Fibroblast of skin of right biceps (primary cell): ENCODE measurements at places on chromosomes 16 and 17.

GRCh38 chr17:38601539-38602351 lies 4.0 kb downstream of the SRCIN1 start:
- DNase-seq, result no peak

GRCh38 chr17:43211480-43212402 lies at the start of gene TMEM106A:
TSS of gene TMEM106A (plus strand) at chr17:43211875. CDS start at chr17:43213042, 1,167 bp downstream.
- DNase-seq, result peak; percentile 89

- no peak for DNase-seq
These were observed 4.0 kb upstream of the SMTNL2 start for GRCh38 chr17:4580291-4580690.

GRCh38 chr17:79246225-79247190 lies 171.9 kb downstream of the ENGASE start:
- DNase-seq, result no peak

DNA sequence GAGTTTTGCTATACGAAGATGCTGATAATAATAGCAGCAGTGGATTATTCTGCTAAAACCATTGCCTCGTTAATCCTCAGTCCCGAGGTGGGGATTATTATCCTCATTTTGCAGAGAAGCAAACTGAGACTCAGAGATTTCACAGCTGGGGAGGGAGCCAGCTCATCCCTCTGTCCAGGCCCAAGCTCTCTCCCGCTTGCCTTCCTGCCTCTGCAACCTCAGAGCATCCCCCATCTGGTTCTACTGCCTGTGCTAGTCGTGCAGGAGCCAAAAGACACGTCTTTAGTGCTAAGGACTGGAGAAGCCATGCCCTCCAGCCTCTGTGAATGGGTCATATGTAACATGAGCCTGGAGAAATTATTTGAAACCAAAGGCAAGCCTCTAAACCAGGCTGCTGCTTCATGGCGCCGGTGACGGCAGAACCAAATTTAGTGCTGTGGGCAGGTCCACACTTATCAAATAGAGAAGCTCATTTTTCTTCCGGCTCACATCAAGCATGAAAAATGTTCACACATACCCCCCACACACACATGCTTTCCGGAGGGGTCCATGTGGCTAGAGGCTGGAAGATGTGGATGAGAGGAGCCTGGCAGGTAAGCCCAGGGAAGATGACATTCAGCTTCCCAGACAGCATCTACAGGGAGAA lies 13.5 kb downstream of the MAPT start:
- no peak for DNase-seq

DNA sequence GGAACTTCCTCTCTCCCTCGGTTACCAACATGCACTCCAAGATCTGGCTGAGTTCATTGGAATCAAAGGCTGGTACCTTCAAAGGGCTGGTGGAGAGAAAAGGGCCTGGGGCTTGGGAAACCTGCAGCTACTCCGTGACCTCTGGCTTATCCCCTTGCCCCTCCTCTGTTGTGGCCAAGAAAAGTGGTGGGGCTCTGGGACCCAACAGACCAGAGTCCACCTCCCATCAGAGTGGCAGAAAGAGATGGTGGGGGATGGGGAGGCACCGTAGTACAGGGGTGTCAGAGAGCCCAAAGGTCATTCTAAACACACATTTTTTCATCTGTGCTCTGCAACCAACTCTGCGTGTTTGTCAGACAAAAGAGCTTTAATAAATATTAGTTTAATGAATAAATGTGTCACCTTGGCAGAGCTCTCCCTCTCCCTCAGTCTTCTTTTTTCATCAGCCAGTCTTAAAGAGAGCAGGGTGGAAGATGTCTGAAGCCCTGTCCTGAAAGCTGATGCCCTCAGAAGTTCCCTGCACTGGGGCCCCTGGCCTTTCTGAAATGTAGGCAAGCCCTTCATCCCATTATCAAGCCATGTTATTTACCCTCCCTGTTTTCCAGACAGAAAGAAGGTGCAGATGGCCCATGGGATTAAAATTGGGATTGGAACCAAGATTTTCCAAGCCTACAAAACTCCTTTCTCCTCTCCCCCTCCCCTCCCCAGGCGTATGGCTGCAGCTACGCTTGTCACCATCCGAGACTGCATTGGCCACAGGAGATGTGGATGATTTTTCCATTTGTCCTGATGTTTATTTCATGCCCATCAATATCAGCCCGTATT lies 227.3 kb downstream of the CCDC182 start:
- no peak for DNase-seq

GRCh38 chr16:27361987-27362386 lies 40.0 kb upstream of the IL21R start:
- DNase-seq, result no peak

GRCh38 chr17:77959126-77959925 lies 823 bp downstream of the TNRC6C start:
- no peak for DNase-seq

GRCh38 chr17:55990332-55991006 lies 162.8 kb upstream of the ANKFN1 start:
- DNase-seq, result no peak

DNA sequence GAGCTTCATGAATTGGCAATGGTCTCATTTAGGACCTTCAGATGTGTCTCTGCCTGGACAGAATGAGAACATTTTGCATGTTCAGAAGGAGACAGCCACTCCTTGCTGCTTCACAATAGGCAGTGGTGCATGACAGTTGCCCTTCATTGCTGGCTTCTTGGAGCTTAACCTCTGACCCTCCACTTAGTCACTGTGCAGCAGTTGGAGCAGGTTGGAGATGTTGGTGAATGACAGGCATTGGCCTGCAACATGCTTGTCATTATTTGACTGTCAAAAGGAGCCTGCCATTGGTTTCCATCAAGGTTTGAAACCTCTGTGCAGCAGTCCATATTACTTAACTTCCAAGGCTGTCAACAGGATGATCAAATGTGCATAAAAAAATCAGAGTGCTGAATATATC lies 22.7 kb downstream of the FTO start:
- DNase-seq, result no peak

DNA sequence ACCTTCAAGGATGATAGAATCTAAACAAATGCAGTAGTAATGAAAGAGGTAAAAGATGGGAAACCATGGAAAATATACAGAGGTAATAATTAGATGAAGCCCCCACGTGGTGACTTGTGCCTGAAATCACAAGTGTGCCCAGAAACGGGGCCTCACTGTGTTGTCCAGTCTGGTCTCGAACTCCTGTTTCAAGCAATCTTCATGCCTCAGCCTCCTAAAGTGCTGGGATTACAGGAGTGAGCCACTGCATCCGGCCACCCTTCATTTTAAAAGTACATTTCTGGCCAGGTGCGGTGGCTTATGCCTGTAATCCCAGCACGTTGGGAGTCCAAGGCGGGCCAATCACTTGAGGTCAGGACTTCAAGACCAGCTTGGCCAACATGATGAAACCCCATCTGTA lies 14.2 kb upstream of the PRR14 start:
- no peak for DNase-seq

GRCh38 chr17:16820161-16820877 lies 130.3 kb downstream of the CCDC144A start:
- DNase-seq, result no peak

DNA sequence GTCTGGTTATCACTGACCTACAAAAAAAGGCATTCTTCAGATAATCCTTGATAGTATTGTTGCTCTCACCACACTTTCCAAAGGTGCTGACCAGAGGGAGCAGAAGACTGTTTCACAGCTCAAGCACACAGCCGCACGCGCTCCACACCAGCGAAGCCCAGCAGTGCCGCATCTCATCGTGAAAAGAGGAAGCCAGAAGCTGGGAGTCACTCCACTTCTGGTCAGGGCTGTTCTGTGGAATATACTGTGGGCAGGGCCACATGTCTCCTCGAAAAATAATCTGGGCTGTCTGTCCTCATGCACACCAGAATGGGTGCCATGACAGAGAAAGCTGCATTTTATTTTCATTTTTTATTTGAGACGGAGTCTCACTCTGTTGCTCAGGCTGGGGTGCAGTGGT lies 7.3 kb upstream of the PRSS36 start:
- DNase-seq, result no peak

DNA sequence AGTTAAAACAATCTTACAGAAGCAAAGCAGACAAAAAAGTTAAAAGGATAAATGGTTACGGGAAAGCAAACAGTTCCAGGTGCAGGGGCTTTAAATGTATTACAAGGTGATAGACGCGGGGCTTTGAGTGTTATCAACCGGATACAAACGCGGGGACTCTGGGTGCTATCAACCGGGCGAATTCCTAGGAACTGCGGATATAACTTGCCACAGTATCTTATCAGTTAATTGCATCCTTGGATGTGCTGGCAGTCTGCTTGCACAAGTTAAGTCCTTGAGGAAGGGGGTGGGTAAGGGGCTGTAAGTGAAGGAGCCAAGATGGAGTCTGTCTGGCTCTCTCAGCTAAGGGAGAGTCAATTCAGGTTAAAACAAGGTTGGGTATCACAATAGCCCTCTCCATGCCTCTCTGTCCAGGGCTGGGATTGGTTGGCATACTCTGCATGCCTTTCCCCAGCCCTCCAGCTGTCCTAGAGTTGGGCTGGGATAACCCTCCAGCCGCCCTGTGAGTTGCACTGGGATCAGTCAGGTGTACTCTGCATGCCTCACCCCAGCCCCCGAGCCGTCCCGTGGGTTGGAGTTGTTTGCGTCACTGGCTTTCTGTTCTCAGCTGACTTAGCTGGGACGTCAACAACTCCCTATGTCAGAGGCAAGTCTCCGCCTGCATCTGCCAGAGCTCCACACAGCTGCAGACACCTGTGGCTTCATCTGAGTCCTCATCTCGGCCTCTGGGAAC lies 40.9 kb downstream of the TMEM235 start:
- DNase-seq, result no peak

- DNase-seq, result no peak
These were observed 224.4 kb upstream of the CACNG5 start for GRCh38 chr17:66610361-66611133.

DNA sequence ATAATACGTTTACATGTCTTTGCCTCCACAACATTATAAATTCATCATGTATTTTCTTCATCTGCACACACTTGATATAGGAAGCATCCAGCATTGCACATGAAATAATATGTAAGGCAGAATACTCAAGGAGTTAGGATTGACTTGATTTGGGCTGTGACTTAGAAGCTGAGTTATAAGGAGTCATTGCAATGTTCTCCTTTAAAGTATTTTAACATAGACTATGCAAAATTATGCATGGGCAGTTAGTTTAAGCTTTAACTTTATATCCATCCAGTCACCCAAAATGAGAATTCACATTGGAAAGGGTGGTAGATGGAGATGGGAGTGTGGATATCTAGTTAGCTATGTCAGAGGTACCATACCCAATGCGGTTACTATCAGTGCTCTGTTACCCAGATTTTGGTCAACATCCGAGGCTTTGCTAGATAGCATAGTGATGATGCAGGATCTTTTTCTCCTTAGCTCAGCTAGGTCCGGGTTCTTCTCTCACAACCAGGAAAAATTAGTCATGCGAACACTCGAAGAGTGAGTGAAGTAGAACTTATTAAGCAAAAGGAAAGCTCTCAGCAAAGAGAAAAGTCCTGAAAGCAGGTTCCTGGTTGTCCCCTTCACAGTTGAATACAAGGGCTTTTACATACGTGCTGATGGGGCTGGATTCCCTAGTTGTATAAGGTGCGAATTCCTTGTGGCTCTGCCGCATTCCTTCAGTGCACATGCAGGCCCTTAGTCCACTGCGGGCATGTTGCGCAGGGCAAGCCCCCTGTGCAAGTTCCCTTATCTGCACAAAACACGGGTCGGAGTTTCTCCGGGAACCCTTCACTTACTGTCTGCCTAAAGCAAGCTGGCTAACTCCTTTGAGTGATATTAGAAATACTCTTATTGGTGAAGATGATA lies 73.1 kb upstream of the FAM20A start:
- DNase-seq, result peak; percentile 14

DNA sequence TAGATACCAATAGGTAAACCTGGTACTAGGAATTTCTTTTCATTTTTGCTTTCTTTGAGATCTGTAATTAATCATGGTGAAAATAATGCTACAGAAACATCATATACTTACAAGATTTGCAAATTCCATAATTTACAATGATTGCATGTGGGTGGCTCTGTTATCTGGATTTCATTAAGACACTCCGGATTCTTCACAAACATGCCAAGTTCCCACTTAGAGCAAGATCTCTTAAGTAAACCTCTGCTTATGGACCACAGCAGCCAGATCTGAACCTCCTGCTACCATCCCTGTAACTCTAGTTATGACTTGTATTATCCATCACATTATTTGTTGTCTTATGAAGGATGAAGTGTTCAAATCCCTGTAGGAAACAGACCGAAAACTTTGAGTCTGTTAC lies 424.7 kb downstream of the CDH13 start:
- DNase-seq, result no peak

- no peak for DNase-seq
These were observed 559.9 kb upstream of the CDH8 start for GRCh38 chr16:62596125-62596524.

DNA sequence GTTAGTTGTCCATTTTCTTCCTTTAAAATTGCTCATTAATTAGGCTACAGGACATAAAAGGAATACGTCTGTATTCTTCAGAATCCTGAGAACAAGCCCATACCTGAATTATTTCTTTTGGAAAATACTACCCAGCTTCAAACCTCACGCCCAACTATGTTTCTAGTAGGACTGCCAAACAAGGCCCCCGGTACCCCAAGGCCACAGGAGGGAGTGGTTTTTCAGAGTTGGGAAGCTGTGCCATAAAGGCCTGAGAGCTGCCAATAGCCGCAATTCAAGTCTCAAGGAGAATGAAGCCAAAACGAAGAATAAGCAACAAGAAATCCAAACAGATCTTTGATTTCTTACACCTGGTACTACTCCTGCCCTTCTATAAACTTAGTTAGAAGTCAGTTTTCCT lies 48.3 kb downstream of the UBE2G1 start:
- no peak for DNase-seq

GRCh38 chr16:71929048-71929447 lies 33.7 kb downstream of the IST1 start:
- peak; percentile 77 for DNase-seq

DNA sequence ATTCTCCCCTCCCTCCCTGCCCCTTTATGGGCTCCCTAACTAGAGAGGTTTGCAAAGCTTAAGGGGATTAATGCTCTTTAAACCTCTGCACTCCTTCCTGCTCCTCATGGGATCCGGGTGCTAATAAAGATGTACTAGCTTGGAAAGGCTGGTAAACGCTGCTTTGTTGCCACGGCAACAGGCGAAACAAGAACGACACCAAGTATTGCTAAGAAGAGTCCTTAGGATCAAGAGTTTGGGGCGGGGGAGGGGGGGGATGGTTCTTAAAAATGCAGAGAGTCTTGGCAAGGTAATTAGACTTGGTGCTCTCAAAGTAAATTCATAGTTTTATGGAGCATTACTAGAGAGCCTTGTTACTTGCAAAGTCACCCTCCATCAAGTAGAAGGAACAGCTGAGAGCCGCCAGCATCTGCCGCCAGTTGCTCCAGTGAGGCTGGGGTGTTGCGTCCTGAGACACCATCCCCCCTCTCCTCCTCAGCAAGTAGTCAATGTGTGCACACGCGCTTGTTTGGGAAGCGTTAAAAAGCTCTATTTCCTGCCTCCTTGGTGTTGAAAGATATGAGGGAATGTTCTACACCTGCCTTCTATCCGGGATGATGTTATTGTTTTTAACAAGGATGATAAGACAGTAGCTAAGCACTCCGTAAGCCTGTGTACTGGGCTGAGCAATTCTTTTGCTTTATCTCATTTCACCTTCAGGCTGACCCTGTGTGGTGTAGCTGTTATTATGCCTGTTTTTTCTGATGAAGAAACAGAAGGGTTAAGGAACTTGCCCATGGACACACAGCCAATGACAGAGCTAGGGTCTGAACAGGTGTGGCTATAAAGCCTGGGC lies 190.9 kb downstream of the CCDC182 start:
- DNase-seq, result peak; percentile 52
